ENCODE measurements at places on chromosomes 11 and 22.
A peak's percentile ranks its signal among the peaks of the same experiment; 100 is the strongest.

GRCh38 chr11:117200813-117201657, 1.9 kb downstream of the TAGLN start:
- no peak for DNase-seq

- no peak for DNase-seq
Measured at GRCh38 chr11:89203814-89204213, 26.1 kb downstream of the TYR start.

DNA sequence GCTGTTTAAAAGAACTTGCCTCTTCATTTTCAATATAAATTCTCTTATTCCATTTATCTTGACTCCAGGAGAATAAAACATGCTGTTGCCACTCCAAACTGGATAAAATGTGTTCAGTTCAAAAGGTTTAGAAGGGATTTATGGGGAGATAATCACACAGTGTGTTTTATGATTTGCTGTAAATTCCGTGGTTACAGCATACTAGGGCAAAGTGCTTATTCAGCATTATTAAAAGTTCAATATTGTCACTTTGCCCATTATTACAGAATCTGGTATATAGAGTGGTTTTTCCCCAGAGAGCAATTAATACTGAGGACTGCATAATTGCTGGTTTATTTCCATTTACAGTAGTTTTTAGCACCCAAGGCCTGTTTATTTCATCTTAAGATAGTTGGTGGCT, 780.9 kb upstream of the RAG2 start:
- no peak for DNase-seq

DNA sequence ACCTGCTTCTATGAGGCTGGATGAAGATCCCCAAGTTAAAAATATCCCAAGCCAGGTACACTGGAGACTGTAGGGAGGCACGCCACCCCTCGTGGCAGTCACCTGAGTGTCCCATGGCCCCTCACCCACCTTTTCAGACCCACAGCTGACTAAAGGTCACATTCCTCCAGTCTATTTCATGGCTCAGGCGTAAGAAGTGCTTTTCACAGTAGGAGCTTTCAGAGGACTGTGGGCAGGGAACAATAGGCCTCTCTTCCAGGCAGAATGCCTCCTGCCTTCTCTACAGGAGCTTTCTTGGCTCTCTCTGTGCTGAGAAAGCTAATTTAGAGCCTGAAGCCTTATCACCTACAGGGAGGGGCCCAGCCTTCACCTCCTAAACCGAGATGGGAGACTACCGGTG, 73.8 kb downstream of the C11orf58 start:
- DNase-seq = no peak

- DNase-seq = no peak
Measured at GRCh38 chr11:69539416-69540117, 58.1 kb downstream of the LINC01488 start.

- no peak for DNase-seq
Measured at GRCh38 chr11:88619656-88620385, 282.3 kb upstream of the CTSC start.

GRCh38 chr11:72069787-72070251, 10.5 kb downstream of the NUMA1 start:
- DNase-seq = peak; percentile 69

DNA sequence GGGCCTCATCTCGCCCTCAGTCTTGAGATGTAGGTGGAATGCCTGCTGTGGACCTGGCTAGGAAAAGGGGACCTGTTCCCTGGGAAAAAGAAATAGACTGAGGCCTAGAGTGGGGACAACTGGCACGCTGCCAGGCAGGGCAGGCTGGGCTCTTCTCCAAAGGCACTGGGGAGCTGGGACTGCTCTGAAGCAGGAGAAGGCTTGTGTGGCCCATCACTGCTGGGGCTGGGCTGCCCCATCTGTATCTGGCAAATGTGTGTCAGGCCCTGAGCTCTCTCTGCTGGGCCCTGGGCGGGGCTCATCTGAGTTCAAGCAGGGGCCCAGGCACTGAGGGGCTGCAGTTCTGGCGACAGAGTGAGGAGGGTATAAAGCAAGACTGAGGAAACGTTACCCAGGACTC, 32.9 kb downstream of the ARVCF start:
- no peak for DNase-seq

DNA sequence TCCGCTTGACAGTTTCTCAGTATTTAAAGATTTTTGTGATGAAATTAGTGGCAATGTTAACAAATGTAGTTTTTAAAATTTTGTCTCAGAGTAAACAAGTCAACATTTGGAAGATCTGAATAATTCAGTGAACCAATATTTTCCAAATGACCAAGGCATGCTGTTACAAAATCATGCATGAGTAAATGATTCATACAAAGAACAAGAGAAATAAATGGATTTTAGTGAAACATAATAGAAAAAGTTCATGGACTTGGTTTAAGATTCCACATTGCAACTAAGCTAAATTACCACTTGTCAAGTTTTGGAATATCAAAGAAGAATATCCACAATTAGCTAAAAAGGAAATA, 125.7 kb upstream of the SNX19 start:
- no peak for DNase-seq

GRCh38 chr11:61567286-61568061, 13.4 kb downstream of the SYT7 start:
- peak; percentile 75 for DNase-seq

- DNase-seq = no peak
Measured at GRCh38 chr11:117185736-117186430, 7.3 kb downstream of the SIDT2 start.

DNA sequence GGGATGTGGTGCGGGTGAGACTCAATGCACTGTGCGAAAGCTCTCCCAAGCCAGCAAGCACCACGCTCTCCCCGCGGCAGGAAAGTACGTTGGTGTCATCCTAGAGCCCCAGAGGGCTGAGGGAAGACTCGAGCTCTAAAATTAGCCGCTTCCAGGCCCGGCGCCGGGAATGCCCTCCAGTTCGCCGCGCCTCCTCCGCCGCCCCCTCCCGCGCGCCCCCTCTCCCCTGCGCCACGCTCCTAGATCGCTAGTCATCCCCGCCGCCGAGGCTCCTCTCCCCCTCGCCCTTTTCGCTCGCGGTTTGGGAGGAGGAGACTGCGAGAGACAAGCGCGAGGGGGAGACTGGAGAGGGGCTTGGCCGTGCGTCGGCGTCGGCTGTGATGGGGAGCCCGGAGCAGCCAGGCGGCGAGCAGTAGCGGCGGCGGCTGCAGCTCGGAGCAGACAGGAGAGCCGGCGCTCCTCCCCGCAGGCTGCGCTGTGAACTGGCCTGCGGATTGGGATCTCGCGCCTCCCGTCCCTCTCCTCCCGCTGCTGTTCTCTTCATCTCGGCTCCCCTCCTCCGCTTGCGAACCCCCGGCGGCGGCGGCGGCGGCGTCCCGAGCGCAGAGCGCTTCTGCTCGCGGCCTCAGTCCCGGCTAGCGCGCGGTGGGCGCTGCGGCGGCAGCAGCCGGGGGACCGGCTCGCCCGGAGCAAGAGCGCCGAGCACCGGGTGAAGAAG, at the start of gene FAT3:
Gene FAT3 (plus strand): TSS at position 412 of the 718 bp plus-strand sequence. CDS start 127,295 bp downstream, outside the sequence.
- no peak for DNase-seq

- no peak for DNase-seq
Measured at GRCh38 chr11:115653926-115654325, 149.7 kb upstream of the CADM1 start.

- DNase-seq = no peak
Measured at GRCh38 chr22:45640941-45641621, 30.6 kb upstream of the ATXN10 start.

DNA sequence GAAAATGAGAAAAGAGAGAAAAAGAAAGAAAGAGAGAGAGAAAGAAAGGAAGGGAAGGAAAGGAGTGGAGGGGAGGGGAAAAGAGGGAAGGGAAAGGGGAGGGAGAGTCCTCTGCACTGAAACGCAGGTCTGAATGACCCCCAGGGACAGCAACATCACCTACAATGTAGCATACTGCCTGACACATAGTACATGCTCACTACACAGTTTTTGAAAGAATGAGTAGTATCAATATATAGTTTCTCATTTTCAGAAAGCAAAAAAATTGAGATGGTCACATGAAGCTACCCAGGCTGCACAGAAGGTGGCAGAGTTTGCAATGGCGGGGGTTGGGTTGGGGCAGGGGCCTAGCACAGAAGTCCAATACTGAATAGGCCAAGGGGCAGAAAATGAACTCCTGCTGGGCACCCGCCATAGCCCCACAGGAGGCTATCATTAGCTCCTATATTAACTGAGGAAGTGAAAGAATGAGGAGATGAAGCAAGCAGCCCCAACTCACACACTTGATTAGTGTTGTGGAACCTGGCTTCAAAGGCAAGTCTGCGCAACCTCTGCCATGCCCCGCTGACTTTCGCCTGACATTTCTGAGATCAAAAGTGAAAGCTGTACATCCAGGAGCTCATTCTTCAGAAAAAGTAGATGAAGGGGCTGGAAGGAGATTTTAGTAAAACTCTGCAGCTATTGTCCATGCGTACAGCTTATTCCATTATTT, 241.2 kb upstream of the SYN3 start:
- no peak for DNase-seq

DNA sequence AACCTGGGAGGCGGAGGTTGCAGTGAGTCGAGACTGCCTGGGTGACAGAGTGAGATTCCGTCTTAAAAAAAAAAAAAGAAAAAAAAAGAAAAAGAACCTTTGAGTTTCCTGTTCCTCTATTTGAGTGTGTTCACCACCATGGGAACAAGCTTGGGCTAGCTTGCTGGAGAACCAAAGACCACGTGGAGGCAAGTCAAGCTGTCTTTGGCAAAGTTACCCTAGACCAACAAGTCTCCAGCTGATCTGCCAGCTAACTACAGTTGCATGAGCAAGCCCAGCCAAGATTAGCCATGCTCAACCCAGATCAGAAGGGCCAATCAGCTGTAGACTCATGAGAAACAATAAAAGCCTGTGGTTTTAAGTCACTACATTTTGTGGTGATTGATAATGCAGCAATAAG, 29.7 kb downstream of the SLN start:
- no peak for DNase-seq

DNA sequence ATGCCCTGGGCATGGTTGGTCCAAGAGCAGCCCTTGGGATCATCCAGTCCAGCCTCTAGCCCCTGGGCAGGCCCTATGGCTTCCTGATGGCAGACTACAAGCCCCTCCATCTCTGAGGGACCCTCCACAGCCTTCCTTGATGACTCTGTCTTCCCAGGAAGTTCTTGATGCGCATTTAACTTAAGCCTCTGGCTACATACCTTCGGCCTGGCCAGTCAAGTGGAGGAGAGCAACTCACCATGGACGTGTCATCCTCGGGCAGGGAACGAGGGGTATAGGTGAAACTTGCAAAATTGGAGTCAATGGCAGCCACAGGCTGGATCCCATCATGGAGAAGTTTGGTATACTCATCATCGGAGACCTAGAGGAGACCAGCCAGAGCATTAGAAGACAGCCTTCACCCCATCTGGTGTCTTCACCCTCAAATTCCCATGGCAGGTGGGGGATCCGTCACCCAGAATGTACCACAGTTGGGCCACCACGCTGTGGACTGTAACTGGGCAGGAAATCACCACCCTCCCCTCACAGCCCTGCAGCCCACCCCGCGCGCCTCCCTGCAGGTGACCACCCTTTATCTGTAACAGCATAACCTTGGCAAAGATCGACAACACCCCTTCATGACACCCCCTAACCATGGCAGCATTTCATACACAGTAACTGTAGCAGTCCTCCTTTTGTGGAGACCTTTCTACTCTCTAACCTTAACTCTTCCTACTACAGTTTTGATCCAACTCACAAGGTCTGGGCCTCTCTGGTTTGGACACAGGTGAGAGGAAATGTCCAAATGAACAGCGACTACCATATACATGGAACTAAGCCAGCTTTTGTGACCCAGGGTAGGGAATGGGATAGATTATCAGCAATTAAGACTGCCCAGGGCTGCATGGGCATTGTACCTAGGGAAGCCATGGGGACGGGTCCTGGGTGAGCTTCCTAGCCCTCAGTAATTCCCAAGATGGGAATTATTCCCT, 91.7 kb downstream of the PDE2A start:
- DNase-seq = no peak

DNA sequence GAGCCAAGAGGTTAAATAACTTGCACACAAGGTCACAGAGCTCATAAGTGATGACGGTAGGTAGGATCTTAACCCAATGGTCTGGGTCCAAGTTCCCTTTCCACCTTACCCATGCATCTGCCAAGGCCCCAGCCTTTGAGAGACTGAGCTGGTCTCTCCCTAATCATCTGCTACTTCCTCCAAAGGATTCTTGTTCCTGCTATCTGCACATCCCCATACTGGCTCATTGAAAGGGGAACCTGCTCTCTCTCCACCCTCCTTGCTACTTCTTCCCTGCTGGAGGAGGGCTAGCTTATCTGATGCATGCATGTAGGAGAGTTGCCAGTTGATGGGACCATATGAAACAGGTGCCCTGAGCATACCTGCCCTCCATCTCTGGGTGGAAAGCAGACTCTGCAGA, 47.7 kb downstream of the COMMD9 start:
- DNase-seq = no peak

- no peak for DNase-seq
Measured at GRCh38 chr11:90849312-90849711, 626.5 kb upstream of the CHORDC1 start.

DNA sequence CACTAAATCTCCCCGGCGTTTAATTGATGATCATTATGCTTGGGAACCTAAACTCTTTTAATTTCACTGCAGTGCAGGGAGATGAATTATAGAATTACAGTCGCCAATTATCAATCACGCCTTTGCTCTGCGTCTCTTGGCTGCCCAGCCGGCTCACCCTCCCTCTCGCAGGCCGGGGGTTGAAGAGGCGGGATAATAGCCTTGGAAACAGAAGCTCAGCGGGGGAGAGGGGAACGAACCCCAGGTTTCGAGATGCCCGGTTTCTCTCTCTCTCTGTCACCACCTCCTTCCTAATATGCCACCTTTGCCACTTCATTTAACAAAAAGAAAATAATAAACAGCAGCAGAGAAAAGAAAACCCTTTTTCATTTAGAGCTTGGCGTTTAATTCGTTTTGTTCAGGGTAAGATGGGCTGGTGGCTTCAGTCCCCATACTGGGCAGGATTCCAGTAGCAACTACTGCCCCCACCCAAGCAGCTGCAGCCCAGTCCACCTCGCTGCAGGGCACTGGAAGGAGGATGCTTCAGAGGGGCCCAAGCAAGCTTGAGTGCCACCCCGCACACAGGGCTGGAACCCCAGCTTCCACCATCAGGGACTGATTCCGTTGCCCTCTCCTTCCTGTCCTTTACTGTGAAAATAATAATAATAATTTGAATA, 271.7 kb downstream of the BUD13 start:
- DNase-seq = no peak

Data from H54 (cell line).